ENCODE measurements at places on chromosomes 13 and 19.

- peak; percentile 56 for DNase-seq
Measured at GRCh38 chr19:56333506-56333905, 18.9 kb upstream of the ZSCAN5A start.

DNA sequence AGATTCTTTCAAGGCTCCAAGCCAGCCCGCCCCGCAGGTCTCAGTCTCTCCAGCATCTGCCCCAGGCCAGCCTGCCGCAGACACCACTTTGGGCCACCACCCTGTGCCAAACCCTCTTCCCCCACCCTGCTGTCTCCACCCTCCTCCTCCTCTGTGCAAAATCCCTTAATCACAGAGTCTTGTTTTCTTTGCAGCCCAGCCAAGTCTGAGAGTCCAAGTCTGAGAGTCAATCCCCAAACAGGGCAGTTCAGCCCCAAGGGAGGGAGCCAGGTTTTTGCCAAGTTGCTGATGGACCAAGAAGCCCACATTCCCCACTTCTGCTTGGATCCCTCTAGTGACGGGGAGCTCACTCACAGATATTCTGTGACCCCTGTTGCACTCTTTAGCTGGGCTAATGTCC lies 3.1 kb downstream of the ADAMTS10 start:
- DNase-seq = peak; percentile 23

- no peak for DNase-seq
Measured at GRCh38 chr13:73288596-73288995, 229.8 kb downstream of the KLF5 start.

DNA sequence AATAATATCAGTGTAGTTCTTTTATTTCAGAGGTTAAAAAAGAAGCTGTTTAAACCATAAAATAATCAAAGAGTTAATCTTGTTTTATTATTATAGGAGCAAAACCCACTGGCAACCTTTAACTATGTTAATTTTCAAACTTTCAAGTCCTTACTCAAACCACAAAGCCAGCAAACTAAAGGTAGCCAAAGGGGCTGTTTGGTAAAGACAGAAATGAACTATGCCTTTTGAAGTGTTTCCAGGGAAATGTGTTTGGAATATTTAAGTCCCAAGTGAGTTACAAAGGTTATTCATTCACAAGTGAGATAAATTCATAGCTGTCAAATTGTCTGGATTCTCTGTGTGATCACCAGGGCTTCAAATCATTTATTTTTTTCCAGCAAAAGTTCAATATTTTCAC lies 264.7 kb downstream of the MZT1 start:
- no peak for DNase-seq

- no peak for DNase-seq
Measured at GRCh38 chr13:24684600-24684998, 4.4 kb downstream of the ATP12A start.

DNA sequence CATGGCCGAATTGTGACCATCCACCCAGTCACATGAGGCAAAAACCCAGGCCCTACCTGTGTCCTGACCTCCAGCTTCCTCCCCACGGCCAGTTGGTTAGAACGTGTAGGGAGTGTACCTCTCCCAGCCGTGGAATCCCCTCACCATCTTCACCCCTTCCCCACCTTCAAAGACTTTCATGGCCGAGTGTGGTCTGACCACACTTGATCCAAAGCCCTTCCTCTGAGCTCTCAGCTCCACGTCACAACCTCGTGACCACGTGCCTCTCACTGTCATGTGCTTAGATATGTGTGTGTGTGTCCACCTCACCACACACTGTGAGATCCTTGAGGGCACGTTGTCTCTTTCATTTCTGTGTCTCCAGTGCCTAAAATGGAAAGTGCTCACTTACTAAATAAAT lies 48.6 kb upstream of the UBE2L5 start:
- DNase-seq = no peak

GRCh38 chr13:41408746-41409145 lies 48.6 kb upstream of the RGCC start:
- DNase-seq = no peak

DNA sequence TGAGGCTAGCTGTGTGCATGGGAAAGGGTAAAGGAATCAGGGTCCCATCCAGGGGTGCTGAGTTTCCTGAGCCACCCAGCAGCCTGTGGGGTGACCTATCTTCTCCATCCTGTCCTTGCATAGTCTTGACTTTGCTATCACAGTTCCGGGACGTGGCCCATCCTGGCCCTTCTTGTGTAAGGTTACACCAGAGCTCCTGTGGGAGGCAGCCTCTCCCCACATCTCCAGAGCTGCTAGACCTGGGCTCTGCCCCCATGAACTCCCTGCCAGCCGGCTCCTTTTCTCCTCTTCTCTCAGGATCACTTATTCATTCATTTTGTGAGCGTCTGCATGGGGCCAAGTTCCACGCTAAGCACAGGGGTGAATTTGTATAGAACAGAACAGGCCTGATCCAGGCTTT lies 238.9 kb downstream of the TSHZ3 start:
- DNase-seq = peak; percentile 45

GRCh38 chr13:41307884-41308640 lies 3.0 kb upstream of the NAA16 start:
- DNase-seq = no peak

- no peak for DNase-seq
Measured at GRCh38 chr19:23542562-23542961, 144.4 kb downstream of the ZNF675 start.

DNA sequence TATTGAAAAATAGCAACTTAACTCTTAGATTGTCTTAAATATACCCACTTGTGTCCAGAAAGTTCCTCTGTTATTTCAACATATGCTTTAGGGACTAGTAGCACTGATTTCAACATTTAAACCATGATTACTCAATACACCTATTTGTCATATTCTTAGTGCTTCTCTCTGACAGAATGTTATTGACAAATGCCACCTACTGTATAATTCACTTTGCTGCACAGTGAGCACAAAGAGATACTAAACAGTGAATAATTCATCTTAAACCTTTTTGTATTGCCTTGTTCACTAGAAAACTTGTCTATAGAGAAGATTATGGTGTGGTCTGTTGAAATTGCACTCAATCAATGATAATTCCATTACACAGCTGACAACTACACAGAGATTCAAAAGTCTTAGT lies 692.6 kb downstream of the PCDH17 start:
- no peak for DNase-seq

DNA sequence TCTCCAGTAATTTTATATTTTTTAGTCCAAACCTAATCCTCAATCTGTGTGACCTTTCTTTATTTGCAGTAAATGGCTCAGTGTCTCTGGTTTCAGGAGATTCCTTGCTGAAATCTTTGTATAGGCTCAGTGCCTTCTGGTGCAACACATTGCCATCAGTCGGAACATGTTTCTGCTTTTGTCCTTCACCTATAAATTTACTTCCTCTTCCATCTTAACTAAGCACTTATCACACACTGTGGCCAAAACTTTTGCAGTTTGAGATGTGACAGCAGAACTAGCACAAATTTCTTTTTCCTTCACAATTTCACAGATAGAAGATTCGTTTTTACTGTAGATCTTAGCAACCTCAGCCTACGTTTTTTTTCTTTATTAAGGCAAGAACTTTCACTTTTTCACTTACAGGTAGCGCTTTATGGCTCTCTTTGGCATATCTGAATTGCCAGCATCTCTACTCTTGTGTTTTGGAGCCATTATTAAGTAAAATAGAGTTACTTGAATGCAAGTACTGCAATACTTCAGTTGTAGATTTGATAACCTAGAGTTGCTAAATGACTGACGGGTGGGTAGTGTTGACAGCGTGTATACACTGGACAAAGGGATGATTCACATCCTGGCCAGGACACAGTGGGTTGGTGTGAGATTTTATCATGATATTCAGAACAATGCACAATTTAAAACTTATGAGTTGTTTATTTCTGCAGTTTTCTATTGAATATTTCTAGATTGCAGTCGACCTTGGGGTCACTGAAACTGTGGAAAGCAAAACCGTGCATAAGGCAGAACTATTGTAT lies 44.3 kb downstream of the NDFIP2 start:
- no peak for DNase-seq

DNA sequence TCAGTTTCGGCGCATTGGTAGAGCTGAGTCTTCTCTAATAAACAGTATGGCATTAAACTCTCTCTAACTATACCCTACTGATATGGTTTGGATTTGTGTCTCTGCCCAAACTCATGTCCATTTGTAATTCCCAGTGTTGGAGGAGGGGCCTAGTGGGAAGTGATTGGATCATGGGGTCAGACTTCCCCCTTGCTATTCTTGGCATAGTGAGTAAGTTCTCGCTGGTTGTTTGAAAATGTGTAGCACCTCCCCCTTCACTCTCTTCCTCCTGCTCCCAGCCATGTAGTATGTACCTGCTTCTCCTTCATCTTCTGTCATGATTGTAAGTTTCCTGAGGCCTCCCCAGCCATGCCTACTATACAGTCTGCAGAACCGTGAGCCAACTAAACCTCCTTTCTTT lies 682.7 kb upstream of the ARGLU1 start:
- peak; percentile 22 for DNase-seq

GRCh38 chr13:21934284-21934683 lies 263.4 kb downstream of the FGF9 start:
- no peak for DNase-seq

- no peak for DNase-seq
Measured at GRCh38 chr13:58144616-58145015, 513.1 kb downstream of the PCDH17 start.

DNA sequence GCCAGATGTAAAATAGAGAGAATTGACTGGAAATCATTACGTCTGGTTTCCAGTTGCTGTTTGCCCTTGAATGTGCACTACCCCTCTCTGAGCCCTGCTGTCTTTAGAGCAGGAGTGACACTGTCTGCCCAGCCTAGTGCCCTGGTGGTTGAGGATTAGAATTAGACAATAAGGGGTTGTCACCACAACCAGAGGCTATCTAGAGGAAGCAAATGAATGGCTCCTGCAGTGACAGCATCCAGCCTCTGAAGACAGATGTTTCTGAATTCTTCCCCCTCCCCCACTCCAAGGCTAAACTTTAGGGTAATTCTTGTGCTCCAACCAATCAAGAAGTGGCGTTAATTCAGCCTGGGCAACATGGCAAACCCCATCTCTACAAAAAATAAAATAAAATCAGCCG lies 2.0 kb downstream of the RAB8A start:
- DNase-seq = no peak

DNA sequence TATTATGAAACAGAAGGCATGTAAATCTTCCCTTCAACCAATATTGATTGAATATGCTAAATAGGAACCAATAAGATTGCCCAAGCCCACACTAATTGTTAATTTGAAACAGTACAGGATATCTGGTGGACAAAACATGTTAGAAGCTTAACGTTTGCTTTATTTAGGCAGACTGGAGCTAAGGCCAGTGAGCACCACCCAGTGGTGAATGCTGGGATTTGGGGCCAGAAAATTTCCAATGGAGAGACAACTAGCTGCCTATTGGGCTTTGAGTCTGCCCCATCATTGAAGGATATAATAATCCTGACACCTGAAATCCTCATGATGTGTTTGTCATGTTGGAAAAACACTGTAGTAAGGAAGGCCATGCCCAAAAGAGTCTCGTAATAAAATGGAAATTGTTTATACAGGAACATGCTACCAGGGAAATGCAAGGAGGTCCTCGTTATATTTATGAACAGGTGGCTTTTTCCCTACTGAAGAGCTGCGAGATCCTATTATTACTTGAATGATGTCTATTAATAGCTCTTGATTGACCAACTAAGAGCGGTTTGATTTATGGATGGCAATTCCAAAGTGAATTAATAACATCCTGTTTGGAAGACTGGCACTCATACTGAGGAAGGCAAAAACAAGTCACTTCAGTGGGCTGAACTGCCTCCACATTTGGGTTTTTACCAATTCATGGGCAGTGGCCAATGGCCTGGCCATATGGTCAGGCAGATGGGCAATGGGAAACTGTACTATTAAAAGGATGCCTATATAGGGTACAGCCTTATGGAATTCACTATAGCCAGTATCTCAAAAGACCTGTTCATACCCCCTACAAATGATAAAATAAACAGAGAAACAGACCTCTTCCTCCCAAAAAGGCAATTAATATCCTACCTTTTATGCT lies 8.7 kb downstream of the SIGLECL1 start:
- DNase-seq = peak; percentile 22

DNA sequence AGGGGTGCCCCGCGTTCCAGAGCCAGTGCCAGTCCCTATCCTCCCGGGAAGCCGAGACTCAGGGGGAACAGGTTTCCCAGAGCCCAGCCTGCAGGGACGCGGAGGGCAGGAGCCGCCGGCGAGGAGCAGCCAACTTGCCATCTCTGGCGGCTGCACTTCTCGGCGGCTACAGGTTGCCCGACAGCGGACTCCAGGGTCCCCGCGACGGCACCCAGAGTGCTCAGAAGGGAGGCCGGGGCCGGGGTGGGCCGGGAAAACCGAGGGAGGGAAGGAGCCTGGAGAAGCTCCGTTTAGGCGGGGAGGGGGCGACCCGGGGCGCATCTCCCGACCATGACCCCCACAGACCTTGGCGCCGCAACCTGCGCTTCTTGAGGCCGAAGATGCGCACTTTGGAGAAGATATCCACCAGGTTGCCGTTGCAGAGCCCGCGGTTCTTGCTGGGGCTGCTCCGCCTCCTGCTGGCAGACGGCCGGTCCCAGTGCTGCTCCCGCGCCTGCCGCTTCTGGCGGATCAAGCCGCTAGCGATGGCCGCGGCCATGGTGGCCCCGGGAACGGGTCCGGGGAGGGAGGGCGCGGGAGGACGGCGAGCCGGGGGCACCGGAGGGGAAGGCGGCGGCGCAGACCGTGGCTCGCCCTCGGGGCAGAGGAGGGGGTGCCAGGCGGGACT lies 463.8 kb downstream of the ITGBL1 start:
- DNase-seq = no peak

GRCh38 chr19:11138601-11139300 lies 16.8 kb downstream of the SPC24 start:
- DNase-seq = peak; percentile 77

DNA sequence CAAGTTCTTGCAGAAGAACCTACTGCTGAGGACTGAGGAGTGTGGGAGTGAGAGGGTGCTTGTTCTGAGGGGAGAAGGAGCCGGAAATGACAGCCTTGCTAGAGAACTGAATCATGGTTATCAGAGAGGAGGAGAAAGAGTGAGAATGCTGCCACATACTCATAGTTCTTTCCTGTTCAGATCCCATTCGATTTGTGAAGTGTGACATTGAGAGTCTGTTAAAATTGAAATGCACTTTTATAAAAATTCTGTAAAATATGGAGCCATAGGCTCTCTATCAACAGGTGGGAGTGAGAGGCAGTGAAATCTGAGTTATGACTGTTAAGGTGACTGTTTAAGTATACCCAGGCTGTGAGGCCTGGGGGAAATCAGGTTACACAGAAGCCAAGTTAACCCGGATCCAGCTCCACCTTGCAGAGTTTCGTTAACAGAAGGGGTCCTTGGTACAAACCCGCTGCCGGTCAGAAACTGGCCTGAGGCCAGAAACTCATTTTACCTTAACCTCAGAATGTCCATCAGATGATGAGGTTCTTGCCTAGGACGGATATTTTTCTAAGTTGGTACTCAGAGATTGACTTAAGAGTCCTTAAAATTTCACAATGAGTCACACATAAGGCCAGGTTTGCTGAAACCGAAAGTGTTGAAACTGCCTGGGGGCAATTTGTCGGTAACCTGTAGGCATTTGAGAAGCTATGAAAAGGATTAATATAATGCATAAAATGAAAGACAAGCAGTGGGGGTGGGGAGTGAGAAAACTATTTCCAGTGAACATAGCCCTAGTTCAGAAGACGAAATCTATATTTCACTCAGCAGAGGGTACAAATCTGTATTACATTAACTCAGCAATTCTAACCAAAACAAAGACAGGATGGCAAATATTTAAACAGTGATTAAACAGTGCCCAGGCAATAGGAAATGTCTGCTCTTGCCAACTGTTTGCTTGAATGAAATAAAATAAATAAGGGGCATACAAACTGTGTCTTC lies 350.5 kb downstream of the KCNRG start:
- no peak for DNase-seq
